ENCODE measurements at places on chromosomes 2 and 18.

DNA sequence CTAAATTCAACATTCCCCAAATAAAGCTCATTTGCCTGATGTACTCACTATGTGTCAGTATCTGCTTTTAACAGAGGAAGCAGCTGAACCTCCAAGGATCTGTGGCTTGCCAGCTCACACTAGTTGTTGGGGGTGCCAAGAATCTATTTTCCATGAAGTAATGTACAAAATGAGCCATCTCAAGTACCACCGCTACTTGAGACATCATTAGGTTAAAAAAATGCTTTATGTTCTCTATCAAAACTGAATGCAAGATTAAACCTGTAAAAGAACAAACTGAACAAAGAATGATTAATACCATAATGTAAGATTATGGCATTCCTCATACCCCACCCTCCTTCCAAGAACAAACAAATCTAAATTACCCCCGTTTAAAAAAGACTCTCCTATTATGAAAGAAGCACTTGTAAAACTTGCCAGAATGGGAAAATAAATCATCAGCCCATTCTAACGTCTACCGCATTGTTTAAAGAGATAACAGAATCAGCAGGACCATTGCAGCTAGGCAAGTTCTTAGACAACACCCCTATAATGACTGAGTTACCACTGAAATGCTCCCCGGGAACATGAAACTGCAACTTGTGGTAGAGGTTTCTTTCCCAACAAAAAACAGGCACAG lies 471.6 kb downstream of the DLGAP1 start:
- DNase-seq: no peak

DNA sequence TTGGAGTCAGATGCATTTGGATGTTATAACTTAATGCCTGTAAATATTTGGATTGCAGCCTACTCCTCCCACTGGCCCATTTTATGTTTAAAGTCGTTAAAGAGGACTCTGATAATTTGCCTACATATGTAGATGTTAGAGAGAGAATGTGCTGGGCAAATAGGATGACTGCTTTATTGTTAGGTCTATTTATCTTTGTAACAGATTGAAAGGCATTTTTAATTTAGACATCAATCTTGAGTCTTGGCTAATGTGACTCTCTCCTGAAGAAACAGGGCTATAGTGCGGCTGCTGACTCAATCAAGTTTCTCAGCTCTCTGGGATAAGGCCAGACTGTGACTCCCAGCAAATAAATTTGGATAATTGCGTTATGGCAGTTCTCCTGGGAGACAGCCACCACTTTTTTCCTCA lies 1101.4 kb downstream of the CBLN2 start:
- no peak for DNase-seq

DNA sequence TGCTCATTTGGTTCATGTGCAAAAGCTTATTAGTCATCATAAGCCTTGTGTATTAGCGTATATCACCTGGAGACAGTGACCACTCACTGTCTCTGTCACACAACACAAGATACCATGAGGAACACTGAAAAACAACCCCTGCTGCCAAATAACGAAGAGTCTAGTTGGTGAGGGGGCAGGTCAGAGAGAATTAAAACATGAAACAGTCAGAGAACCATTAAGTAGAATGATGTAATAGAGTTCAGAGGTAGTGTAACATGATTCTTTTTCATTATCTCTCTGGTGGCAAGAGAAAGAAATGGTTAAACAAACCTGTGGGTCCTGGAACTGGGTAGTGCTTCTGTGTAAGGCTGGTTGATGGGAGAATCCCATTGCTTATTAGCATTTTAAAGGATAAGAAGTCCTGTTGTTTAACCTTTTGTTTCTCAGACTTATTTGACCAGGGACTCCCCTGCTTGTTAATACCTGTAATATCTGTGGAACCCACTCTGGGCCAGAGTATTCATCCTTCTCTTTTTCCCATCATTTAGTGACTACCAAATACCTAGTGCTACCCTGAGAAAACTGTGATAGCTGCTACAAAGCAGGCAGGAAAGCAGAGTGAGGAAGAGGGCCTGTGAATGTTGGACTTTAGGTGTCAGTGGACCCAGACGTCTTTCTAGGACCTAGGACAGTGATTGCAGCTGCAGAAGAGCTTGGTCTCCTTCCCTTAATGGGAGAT lies 38.0 kb downstream of the PTRHD1 start:
- DNase-seq: no peak

DNA sequence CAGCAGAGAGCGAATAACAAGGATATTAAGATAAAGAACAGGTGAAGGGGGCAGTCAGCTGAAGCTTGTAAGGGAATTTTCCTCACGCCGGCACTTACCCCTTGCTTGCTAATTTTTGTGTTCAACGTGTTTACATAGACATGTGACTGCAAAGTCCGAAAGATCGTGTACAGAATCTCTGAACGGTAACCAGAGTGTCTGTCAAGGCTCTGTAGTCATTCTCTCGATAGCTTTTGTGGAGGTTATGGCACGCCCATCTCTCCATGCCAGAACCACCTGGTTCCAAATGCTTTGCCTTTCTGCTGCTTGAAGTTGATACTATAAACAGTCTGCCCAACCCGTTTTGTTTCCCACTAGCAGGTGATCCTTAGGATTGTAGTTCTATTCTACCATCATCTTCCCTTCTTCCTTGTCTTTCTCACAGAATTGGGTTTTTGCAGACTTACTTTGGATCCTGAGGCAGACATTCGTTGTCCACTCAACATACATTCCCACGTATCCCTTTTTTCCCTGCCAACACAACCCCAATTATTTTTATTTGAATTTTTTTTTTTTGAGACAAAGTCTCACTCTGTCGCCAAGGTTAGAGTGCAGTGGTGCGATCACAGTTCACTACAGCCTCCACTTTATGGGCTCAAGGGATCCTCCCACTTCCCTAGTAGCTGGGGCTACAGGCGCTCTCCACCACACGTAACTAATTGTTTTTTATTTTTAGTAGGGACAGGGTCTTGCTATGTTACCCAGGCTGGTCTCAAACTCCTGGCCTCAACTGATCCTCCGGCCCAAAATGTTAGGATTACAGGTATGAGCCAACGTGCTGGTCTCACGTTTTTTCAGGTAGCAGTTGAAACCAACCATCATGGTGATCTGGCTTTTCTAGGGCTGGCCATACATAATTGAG lies 1.3 kb upstream of the USP34 start:
- DNase-seq: peak; percentile 40

DNA sequence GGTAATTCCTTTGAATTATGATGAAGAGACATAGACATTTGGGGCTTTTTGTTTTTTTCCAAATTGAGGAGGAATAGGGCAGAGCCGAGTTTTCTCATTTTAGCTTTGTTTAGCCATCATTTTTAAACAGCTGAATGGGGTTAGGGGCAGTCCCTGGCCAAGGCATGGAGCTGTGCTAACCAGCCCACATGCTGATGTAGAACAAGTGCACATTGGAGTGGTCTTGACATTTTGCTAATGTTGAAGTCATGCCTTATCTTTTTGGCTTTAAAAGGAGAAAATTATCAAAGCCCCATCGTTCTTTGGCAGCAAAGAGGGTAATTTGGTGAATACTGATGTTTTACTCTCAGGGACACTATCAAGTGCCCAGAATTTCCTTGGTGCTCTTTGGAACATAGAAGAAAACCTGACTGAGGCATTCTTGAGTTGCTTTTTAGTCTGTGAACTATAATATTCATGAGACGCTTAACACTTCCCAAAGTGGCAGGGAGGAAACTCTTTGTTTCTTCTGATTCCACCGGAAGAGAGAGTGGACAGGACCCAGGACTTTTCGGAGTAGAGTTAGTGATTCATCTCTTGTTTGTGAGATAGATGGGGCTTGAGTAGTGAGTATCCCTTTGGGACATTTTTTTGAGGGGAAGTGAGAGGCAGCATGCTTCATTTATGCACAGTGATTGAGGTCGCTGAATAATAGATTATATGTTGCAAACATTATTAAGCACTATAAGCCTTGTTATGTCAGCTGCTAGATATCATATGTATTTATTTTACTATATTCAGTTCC lies 45.0 kb downstream of the MTA3 start:
- DNase-seq: no peak

- DNase-seq: no peak
Measured at GRCh38 chr2:167544602-167545001, 656.3 kb downstream of the XIRP2 start.

DNA sequence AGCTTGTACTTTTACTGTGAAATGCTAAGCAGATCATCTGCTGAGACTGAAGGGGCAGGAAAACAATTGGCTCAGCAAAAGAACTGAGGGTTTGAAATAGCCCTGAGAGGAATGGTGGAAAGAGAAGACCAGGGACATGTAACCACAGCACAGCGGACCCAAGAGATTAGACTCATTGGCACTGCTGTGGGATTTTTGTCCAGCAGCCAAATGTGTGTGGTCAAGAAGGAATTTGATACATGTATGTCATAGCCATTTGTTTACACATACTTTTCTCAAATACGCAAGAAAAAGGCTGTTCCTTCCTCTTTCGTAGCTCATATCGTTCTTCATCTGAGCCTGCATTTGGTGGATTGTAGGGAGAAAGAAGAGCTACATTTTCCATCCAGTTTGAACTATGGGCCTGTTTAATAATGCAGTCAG lies 73.8 kb downstream of the TRABD2A start:
- DNase-seq: peak; percentile 93

GRCh38 chr18:23684515-23685197 lies 4.6 kb upstream of the LAMA3 start:
- DNase-seq: peak; percentile 59

All from ACHN (cell line).